ENCODE measurements at places on chromosomes 2 and 18.

DNA sequence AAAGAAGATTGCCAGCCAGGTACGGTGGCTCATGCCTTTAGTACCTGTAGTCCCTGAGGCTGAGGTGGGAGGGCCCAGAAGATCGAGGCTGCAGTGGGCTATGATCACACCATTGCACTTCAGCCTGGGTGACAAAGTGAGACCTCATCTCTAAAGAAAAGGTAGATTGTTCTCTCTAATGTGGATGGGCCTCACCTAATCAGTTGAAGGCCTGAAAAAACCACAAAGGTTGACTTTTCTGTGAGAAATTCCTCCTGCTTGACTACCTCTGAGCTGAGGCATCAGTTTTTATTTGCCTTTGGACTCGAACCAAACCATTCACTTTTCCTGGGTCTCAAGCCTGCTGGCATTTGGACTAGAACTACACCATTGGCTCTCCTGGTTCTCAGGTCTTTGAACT is 142.1 kb upstream of the CYP26B1 start:
- DNase-seq = no peak

- no peak for DNase-seq
Observed at GRCh38 chr2:6203291-6203959, 511.2 kb downstream of the SOX11 start.

DNA sequence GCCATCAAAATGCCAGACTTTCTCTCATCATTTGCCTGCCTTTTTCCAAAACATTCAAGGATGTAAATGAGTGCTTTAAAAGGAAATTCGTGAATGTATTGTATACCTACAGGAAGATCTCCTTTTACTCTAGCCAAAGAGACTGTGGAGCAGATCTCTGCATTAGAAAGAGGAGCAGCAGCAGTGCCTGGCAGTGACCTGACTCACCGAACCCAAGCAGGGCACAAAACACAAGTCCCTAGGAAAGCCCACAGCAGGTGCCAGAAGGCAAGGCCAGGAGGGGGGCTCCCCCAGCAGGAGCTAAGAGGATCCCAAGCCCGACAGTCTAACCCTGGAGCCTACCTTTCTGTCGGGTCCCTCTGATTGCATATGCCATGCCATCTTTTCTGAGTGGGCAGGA is 47.9 kb downstream of the L3MBTL4 start:
- DNase-seq = no peak

DNA sequence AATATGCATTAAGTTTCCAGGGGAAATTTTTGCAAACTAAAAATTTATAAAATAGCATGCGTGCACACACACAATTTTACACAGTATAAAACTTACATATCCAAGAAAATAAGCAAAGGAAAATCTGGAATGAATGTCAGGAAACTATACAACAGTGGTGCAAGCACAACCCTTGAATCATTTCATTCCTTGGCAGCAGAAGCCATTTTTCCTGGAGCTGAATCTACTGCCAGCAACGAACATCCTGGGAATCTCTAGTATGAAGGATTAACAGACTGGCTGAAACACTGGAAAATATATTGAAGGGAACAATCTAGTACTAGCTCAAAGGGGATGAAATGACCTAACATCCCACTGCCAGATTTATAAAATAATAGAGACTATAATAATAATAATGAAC is 235.3 kb downstream of the DYM start:
- no peak for DNase-seq

DNA sequence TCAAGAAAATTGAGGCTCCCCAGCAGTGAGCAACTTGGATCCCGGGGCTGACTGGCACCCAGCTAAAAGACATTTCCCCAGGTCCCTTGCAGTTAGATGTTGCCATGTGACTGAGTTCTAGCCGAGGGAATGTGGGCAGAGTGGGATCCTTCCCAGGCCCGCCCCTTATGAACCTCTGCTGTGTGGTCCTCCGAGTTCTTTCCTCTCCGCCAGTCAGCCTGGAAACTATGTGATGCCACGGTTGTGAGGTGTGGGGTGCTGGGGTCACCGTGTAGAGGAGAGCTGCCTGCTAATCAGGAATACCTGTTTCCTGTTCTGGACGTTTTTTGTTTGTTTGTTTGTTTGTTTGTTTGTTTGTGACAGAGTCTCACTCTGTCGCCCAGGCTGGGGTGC is 45.5 kb downstream of the TMEM37 start:
- DNase-seq = no peak

GRCh38 chr2:33268246-33268831 is 208.1 kb upstream of the RASGRP3 start:
- DNase-seq = no peak

DNA sequence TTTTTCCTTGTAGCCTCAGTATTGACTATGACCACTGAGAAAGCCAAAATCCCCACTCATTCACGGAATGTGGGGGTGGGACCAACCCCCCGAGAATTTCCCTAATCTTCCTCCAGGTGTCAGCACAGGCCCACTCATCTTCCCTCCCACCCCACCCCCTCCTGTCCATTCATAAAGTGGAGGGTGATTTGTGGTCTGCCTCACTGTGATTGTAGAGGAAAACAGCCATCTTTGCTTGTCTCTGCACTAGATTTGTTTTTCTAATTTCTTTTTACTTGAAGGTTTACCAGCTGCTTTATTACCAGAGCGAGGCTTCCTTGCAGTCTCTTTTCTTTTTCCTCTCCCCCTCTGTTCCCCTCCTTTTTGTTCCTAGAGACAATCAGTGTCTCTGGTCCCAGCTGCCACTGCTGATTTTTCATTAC is 171.8 kb downstream of the ICOS start:
- DNase-seq = peak; percentile 9

GRCh38 chr2:33134086-33134771 is 187.5 kb downstream of the LTBP1 start:
- no peak for DNase-seq

DNA sequence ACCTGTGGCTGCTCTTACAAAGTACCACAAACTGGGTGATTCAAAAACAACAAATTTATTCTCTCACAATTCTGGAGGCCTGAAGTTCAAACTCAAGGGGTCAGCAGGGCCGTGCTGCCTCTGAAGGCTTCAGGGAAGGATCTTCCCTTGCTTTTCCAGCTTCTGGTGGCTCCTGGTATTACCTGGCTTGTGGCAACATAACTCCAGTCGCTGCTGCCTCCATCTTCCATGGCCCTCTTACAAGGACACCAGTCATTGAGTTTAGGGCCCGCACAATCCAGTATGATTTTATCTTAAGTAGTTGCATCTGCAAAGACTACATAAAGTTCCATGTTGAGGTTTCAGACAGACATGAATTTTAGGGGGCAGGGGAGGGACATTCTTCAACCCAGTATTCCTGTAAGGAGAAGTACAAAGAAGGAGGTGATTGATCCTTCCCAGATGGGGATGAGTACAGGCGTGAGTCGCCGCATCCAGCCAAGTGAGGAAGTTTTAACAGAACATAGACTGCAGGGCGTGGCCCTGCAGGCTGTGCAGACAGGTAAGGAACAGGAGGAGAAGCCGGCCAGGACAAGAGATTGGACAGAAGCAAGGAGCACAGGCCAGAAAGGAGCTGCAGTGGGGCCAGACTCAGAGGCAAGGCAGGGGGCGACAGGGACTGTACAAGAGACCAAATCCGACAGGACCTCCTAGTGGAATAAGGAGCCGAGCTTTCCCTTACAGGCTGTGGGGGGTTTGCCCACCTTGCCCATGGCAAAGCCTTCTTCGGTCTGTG is 44.4 kb upstream of the BZW1 start:
- DNase-seq = no peak

DNA sequence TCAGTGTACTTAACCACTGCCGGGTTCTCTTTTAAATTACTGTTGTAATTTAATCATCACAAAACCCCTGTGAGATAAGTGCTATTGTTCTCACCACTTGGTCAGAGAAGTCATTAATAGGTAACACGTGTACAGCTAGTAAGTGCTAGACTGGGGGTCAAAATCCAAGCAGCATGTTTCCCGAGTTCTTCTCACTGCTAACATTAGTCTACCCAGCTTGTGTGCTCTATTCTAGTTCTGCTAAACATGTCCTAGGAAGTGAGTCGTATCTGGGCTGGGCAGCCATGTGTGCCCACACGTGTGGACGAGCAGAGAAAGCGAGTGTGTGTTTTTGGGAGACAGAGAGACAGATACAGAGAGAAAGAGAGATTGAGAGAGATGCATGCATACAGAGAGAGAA is 94.1 kb downstream of the BIN1 start:
- no peak for DNase-seq

DNA sequence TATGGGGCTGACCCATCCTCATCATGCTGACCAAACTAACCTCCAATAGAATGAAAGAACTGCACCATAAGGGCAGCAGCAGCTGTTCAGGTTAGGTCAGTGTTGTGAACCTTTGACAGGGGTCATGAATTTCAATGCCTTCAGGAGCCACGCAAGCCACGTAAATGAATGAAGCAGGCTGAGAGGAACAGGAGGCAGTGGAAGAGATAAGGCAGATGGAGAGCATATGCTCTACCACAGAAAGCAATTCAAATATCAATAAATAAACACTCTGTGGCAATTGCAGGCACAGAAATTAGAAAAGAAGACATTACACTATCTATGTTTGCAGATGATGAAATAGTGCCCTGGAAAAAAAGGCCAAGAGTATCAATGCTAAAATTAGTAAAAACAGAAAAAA is 56.3 kb downstream of the SCG2 start:
- DNase-seq = no peak

DNA sequence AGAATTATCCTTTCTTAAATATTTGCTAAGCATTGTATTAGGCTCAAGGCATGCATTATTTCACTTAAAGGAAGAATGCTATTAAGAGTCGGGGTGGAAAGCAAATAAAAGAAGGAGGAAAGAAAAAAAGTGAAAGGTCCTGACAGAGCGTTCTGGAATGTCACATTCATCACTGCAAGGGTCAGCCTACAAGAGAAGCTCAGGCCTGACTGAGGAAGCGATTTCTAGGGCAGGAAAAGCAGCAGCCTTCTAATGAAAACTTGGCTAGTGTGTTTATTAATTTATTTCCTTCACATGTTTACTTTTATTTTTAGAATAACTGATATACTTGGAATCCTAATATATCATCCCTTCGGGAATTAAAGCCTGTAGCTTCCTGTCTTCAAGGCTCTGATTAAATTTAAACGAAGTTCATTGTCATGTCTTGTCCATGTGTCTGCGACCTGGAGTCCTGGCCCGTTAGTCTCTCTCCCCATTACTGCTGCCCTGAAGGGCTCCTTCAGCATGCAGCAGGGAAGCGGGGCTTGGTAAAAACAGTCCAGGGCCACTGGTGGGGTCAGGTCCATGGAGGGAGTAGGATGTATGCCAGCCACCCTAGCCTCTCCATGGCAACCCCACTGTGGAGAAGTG is 119.2 kb upstream of the CCDC68 start:
- no peak for DNase-seq

DNA sequence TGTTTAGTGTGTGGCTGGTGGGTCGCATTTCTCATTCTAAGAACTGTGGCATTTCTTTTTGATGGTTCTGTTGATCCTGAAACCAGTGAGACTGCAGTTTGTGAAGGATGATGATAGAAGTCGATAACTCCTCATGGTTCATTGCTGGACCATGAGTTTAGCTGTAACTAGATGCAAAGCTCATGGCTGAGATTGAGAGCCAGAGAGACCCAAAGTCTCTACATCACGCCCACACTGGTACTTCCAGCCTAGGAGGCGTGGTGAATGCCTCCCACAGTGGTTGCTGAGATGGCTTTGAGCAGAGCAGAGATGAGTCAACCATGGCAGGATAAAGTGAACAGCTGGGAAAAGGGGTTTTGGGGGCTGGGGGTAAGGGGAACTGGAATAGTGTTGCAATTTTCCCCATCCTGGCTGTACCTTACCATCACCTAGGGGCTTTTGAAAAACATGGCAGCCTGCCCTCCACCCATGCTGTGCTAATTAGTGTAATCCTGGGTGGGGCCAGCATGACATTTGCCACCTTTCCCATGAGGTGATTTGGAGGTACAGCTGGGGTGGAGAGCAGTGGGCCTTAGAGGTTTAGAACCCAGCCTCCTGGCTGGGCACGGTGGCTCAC is 24.1 kb downstream of the INPP4A start:
- DNase-seq = peak; percentile 50

DNA sequence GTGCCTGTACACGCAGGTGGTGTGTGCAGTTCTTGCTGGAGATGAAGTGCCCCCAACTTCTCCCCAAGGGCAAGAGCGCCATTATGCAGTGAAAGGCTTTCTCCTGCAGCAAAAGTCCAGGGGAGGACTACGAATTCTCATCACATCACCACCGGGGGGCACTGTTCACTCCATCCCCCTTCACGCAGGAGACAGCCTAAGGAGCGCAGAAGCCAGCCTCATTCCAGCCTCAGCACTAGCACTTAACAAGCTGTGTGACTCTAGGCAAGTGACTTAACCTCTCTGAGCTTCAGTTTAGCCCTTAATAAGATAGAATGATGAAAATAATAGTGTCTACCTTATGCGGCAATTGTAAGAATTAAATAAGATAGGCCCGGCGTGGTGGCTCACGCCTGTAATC is 32.3 kb downstream of the DNMT3A start:
- DNase-seq = peak; percentile 64

DNA sequence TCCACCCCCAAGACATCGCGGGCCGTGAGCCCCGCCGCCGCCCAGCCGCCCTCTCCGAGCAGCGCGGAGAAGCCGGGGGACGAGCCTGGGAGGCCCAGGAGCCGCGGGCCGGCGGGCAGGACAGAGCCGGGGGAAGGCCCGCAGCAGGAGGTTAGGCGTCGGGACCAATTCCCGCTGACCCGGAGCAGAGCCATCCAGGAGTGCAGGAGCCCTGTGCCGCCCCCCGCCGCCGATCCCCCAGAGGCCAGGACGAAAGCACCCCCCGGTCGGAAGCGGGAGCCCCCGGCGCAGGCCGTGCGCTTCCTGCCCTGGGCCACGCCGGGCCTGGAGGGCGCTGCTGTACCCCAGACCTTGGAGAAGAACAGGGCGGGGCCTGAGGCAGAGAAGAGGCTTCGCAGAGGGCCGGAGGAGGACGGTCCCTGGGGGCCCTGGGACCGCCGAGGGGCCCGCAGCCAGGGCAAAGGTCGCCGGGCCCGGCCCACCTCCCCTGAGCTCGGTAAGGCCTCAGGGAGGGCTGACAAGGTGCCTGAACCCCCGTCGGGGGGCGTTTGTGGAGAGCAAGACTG is 14.2 kb downstream of the SPEG start:
- DNase-seq = no peak

GRCh38 chr18:31203096-31203793 is 40.6 kb upstream of the DSC1 start:
- DNase-seq = no peak

- DNase-seq = no peak
Observed at GRCh38 chr2:238339814-238340213, 19.5 kb downstream of the TRAF3IP1 start.

DNA sequence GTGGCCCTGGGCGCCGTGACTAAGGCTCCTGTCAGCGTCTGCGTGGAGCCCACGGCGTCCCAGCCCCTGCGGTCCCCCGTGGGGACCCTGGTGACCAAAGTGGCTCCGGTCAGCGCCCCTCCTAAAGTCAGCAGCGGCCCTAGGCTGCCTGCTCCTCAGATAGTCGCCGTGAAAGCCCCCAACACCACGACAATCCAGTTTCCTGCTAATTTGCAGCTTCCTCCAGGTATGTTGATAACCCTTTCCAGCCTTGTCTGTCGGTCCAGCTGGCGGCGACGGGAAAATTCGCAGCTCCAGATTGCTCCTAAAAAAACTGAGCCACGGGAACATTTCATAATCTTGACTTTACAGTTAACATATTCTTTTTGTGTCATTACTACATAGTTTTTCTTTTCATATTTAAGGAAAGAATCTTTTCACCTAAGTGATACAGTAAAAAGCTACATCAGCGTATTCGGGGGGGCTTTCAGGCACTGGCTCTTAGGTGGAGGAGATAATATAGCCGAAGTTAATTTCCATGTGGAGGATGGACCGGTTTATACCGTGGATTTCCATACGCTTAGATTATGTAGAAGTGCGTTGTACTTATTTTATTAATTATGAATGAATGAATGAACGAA is 916 bp downstream of the TAF4B start:
- no peak for DNase-seq

Measured in activated T-cell treated with anti-CD3 and anti-CD28 coated beads for 4 hours (primary cell).